ENCODE measurements at places on chromosomes 1 and 21.

GRCh38 chr1:157099633-157100009, at the start of gene ETV3L:
Gene ETV3L (minus strand): TSS chr1:157099808. CDS start chr1:157099523, 285 bp downstream.
- DNase-seq, result no peak

- DNase-seq, result no peak
These were observed 1.4 kb downstream of the TSSK3 start for GRCh38 chr1:32363713-32364112.

DNA sequence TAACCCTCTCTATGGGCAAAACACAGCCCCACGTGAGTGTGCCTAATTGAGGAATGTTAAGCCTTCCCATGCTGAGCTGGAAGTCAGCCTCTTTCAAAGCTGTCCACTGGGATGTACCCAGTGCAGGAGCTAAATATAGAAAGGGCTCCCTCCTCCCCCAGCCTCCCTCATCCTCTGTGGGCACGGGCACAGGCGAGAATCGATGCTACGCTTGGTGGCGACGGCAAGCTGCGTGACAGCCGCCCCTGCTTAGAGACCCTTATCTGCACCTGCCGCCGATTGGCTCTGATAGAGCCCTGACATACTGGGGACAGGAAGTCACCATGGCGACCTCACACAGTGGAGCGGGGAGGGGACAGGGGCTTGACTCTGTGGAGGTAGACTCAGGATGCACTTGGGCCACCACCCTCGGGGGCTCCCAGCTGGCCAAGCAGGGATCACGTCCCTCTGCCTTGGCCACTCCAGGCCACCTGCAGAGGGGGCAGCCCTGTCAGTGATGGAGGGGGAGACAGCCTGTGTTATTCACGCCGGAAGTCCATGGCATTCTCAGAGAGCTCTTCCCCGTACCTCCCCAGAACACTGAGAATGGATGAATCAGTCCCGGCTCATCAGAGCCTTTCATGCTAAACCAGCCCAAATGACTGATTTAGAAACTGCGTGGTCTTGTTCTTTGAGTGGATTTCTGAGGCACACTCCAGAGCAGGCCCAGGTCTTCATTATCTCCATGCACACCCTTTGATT, 84.8 kb downstream of the KCND3 start:
- DNase-seq, result no peak

GRCh38 chr1:99265124-99265523, 832 bp downstream of the PLPPR4 start:
- no peak for DNase-seq

- no peak for DNase-seq
These were observed 58.0 kb downstream of the MDM4 start for GRCh38 chr1:204574016-204574864.

DNA sequence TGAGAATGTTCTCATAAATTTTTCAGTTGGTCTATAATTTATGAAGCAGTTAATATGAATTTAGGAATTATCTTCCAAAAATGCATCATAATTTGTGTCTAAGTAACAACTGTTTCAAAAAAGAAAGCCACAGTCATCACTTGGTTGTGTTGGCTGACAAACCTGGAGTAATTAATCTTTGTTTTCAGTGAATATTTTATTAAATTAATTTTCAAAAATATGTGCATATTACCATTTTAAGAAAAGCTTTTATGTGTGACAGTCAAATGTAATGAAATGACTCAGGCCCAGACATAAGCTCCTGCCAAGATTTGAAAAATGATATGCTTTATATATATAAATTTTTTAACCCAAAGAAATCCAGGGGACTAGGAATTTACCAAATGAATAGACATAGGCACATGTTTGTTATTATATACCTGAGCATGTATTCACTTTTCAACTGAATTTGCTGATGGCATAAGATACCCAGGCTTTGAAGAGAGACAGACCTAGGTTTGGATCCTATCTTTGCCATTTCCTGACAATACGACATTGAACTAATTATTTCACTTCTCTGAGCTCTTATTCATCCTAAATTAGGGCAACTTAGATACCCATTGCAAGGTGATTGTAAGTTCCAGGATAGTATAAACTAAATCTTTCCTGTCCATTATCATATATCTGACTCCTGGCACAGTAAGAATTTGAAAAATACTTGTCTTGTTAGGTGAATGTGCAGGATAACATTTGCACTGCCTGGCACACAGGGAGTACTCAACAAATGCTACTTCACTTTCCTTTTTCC, 729.5 kb upstream of the ADGRL2 start:
- DNase-seq, result no peak

DNA sequence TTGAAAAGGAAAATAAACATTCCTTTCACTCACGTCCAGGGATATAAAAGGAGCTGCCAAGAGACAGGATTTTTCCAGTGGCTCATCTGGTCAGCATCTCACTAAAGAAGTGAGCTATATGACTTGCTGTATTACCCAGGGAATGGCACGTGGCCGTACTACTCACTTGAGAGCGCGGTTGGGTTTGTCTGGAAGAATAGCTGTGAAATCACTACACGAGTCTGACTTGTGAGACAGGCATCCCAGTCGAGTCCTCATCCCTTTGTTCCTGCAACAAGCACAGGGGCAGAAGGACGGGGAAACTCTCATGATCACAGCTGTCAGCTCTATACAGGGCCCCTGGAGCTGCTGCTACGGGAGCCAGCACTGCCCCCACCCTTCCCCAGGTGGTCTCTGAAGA, 17.7 kb downstream of the RGS8 start:
- no peak for DNase-seq

DNA sequence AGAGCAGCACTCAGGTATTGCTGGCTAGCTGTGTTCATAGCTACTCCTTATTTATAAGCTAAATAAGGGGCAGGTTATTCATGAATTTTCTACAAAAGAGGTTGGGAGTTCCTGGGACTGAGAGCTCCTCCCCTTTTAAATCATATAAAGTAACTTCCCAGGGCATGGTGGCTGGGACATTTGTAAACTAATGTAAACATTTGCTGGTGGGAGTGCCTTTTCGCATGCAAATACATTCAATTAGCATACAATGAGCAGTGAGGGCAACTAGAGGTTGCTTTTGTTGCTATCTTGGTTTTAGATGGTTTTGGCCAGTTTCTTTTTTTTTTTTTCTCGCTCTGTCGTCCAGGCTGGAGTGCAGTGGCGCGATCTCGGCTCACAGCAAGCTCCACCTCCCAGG, 43.4 kb downstream of the GNPAT start:
- DNase-seq, result no peak

- no peak for DNase-seq
These were observed 37.4 kb upstream of the FAM131C start for GRCh38 chr1:16110884-16111283.

DNA sequence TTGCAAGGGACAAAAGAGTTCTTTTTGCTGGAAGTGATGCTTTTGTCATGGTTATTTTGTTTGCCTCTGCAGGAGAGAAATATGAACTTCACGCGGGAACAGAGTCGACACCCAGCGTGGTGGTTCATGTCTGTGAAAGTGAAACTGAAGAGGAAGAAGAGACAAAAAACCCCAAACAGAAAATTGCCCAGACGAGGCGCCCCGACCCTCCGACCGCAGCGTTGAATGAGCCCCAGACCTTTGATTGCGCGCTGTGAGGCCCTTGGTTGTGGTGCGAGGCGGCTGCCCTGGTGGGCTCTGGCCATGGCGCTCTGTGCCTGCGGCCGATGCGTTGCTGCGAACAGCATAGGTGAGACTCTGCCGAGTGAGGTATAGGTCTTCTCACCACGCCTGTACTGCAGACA, 20.9 kb upstream of the NCMAP start:
- DNase-seq, result peak; percentile 47

GRCh38 chr1:49102752-49103151, 326.1 kb upstream of the BEND5 start:
- DNase-seq, result no peak

Data from stimulated activated CD4-positive, alpha-beta T cell treated with anti-CD3 and anti-CD28 coated beads, TNF-alpha, amount 100 ng/mL, for 4 hours (primary cell).